ENCODE measurements at places on chromosomes 16 and 17. TPM values are rescaled to one million over a fixed set of nuclear protein-coding genes. Genes with fewer than 3 reads are reported as not detected.

Gene AGRP
- total RNA-seq = not detected

Gene CHST6
- total RNA-seq = 0.94 TPM

Gene CNTNAP4
- 1.7 TPM for total RNA-seq

Gene ZNF597
- 2.9 TPM for total RNA-seq

Gene ACSM2A
- not detected for total RNA-seq

Gene HOXB7
- 30.4 TPM for total RNA-seq

Gene TANGO6
- 10.0 TPM for total RNA-seq

Gene IRX6
- total RNA-seq = 0.13 TPM

Gene CSH2
- not detected for total RNA-seq

Gene FAM222B
- total RNA-seq = 13.3 TPM

Gene PDPK1
- total RNA-seq = 22.4 TPM
